ENCODE measurements at places on chromosomes 6 and 20. TPM values are rescaled to one million over a fixed set of nuclear protein-coding genes. Genes with fewer than 3 reads are reported as not detected.

Gene MUC22
- not detected for total RNA-seq

Gene LRP11
- total RNA-seq: 13.2 TPM

Gene CST7
- total RNA-seq: not detected

Gene ZSCAN23
- 6.5 TPM for total RNA-seq

Gene RIPPLY2
- total RNA-seq: 0.90 TPM

Gene GPX5
- not detected for total RNA-seq

Gene CLDN20
- not detected for total RNA-seq

Gene SIRPB2
- not detected for total RNA-seq

Gene MEI4
- total RNA-seq: 0.38 TPM

Gene RAB44
- not detected for total RNA-seq

Gene C6orf58
- total RNA-seq: not detected

Gene LHFPL5
- not detected for total RNA-seq

Gene GFRA4
- not detected for total RNA-seq

All from H7 (cell line).